ENCODE measurements at places on chromosomes 7 and 10.

DNA sequence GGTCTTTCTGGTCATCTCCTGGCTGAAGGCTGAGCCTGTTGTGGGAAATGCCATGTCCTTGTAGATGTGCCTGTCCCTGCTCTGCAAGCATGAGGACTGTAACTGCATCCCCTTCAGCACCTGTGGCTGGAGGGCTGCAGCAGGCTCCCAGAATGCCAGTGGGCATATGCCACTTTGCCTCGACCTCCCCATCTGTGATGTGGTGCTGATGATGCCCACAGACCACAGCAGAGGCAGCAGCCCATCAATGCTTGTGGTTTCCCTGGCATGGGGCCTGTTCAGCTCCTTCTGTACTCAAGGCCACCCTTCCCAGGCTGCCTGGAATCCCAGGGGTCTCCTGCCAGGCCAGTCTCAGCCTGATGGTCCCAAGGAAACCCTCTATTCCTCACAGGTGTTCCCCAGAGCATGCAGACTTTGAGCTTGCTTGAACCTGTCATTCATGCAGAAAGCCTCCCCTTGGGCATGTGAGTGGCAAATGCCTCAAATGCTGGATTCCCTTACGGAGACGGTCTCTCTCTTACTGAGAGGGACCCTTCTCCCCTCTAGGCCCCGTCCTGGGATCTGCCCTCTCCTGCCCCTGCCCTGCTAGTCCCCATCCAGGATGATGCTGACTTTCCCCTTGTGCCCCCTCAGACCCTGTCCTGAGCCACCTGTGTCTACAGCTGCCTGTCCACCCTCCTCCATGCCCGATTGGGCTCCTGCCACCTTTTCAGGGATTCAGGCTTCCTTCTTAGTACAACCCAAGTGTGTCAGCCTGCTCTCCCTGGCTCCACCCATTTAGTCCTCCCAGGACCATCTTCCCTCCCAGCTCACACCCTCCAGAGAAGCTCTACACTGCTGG lies 50.9 kb upstream of the ANTXRL start:
- no peak for DNase-seq

GRCh38 chr10:75703191-75703854 lies 271.9 kb downstream of the LRMDA start:
- DNase-seq = no peak

DNA sequence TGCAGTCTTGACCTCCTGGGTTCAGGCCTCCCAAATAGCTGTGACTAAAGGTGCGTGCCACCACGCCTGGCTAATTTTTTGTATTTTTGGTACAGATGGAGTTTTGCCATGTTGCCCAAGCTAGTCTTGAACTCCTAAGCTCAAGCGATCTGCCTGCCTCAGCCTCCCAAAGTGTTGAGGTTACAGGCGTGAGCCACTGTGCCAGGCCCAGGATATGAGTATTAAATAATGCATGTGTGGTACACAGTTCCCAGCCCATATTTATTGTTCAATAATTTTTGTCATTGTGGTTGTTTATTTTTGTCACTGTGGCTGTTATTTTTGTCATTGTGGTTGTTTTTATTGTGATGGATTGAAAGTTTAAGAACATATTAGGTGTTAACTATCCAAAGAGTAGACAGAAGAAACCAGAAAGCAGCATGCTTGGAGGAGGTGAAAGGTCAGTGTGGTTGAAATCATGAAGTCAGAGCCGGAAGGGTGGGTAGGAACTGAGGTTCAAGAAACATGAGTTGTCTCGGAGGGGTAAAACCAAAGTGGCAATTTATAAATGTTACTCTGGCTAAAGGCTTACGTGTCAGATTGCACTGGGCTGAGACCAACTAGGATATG lies 45.0 kb downstream of the MRC1 start:
- DNase-seq = no peak

DNA sequence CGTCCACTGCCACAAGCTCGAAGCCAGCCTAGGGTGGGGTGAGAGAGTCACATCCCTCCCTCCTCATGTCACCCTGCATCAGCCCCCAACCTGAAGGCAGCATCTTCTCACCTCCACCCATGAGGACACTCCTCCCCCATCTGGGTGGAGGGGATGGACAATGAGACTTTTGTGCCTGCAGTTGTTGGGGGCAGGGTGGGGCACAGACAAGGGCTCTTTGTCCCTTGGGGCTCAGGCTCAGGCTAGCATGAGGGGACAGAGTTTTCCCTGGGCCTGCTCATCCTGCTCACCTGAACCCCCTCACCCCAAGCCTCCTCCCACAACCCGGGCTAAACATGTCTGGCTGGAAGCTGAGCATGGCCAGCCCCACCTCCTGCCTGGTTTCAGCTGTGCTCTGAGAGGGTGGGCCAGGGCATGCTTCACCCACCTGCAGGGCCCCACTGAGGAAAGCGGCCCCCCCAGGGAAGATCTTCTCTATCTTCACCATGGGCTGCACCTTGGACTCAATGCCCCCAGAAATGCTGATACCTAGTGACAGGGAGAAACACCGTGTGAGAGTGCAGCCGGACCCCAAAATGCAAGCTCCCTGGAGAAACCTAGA lies 9.3 kb downstream of the LZTS2 start:
- no peak for DNase-seq

DNA sequence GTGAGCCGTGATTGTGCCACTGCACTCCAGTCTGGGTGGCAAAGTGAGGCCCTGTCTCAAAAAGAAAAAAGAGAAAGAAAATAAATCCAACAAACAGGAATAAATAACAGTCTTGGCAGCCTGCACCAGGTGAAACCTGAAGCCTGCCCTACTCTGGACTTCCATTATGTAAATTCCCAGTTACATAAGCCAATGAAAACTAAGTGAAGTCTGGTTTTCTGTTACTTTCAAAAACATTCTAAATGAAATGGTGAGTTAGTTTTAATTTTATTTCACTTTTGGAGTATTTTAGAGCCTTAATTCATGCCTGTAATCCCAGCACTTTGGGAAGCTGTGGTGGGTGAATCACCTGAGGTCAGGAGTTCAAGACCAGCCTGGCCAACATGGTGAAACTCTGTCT lies 22.5 kb upstream of the HIBADH start:
- DNase-seq = no peak

DNA sequence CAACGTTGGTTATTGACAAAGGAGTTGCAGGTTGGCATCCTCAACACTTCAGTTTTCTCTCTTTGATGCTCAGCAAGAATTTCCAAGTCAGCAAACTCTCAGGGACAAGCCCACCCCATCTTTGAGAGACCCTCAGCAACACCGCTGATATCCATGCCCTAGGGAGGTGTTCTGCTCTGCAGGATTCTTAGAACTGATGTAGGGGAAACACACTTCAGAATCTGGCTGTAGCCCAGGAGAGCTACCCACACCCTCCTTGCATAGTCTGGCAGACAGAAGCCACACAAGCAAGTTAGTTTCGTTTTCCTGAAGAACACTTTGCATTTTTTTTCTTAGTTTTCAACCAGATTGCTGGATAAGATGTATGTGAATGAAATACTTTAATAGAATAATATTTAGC lies 822 bp downstream of the SAMD9L start:
- DNase-seq = no peak

GRCh38 chr7:31735991-31736982 lies 49.3 kb downstream of the PPP1R17 start:
- no peak for DNase-seq

DNA sequence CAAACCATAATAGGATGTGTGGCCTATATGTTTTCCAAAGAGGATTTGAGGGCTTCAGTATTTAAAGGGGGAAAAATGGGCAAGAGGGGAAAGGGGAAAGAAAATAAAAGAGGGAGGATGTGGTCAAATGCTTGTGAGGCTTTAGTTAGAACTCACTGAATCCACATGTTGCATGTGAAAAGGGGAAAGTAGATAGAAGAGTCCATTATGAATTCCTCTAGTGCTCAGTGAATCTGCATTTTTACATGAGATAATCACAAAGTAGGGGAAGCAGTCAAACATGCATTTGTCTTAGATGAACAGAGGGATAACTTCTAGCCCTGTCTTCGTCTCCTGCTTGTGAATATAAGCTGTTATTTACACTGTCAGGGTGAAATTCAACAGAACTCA lies 24.6 kb upstream of the AKAP9 start:
- DNase-seq = no peak

- no peak for DNase-seq
Observed at GRCh38 chr10:18157881-18158280, 17.7 kb downstream of the CACNB2 start.

All from activated gamma-delta T cell (primary cell).